ENCODE measurements at places on chromosomes 7 and 10.

DNA sequence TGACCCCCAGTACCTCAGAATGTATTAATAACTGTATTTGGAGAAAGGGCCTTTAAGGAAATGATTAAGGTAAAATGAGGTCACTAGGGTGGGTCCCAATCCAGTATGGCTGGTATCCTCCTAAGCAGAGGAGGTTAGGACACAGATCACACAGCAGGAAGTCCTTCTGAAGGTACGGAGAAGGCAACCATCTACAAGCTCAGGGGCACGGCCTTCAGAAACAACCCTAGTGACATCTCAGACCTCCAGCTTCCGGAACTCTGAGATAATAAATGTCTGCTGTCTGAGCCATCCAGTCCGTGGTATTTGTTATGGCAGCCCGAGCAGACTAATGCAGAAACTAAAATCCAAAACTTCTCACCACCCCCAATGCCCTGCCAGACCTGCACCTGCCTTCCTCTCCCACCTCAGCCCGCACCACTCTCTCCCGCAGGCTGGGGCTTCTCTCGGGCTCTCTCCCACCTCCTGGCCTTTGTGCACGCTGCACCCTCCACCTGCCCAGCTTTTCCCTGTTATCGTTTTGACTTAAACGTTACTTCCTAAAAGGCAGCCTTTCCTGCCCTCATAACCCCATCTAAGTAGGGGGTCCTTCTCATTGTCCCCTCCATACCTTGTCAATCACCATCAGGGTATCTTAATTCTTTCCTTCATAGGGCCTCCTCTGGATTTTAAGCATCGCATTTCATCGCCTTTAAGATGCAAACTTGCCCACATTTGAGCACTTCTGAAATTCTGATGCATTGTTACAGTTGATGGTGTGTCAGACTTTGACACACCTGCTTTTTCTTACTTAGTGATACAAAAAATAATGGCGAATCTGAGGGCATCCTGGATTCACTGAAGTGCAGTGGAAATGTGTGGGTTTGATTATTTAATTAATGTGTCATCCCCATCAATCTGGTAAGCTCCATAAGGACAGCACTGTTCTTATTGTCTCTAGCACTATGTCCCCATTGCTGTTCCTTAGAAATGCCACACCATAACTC, 32.2 kb upstream of the AQP1 start:
- DNase-seq, result no peak

DNA sequence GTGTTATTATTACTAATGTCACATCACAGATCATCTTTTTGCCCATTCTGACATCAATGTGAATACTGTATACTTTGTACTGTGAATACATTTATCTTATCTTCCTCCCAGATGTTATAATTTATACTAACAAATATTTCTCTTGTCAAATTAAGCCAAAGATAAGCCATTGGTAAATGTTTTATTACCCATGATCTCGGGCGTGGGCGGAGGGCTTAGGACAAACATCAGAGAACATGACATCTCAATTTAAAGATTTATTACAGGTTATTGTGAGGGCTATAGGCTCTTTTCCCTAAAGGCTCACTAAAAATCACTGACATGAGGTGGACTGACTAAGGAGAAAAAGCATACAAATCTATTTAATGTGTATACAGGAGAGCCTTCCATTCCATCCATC, 58.2 kb upstream of the DGKB start:
- no peak for DNase-seq

DNA sequence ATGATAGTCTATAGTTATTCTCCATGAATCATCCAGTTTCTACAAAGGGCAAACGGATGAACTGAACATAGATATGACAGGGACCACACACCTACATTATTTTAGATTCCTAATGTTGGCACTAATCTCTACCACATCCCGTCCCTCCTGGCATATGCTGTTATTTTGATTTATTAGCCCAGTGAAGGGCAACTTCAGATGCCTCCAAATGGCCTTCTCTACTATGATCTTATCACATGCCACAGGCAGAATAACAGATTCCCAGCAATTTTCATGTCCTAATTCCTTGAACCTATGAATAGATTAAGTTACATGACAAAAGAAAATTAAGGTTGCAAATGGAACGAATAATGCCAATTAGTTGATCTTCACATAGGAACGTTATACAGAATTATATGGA, 474.7 kb downstream of the ANKRD7 start:
- no peak for DNase-seq

DNA sequence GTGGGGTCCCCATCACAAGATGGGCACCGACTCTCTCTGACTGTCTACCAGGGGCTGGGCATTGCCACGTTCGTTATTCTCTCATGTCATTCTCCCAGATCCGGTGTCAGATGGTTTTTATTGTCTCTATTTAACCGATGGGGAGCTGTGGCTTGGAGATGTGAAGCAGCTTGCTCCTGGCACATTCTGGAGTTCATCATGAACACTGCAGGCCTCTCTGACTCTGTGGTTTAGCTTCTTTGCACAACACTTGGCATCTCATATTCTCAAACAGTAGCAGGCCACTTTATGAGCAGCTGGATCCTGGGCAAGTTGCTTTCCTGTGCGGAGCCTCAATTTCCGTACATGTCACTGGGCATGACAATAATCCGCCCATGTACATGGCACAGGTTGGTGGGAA, 119.9 kb downstream of the LRRC18 start:
- DNase-seq, result no peak

DNA sequence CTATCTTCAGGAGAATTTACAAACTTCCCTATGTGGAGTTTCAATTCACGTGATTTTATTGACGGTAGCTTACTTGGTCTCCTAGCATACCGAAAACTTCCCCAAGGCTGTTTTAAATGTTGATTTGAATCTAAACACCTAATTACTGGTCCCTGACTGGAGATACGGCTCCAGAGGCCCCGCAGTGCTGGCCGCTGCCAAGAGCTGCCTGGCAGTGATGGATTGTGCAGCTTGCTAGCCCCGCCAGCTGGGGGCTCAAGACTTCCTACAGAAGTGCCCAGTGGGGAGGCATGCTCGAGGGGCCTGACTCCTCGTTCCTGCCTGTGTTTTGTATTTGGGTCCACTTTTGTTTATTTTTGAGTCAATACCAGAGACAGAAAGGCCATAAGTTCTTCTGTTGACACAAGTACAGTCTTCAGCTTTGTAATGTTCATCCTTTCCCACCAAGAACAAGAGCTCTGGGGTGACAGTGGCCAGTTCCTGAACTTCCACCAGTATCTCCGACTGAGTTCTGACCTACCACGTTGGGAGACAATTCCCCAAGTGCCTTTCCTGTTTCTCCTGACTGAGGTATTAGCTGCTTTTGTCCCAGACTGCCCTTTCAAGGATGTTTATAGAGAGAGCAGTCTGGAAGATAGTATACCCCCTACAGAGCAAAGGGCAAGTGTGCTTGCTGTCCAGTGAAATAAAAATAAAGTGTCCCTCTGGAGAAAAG, 80.7 kb upstream of the CXCL12 start:
- no peak for DNase-seq

DNA sequence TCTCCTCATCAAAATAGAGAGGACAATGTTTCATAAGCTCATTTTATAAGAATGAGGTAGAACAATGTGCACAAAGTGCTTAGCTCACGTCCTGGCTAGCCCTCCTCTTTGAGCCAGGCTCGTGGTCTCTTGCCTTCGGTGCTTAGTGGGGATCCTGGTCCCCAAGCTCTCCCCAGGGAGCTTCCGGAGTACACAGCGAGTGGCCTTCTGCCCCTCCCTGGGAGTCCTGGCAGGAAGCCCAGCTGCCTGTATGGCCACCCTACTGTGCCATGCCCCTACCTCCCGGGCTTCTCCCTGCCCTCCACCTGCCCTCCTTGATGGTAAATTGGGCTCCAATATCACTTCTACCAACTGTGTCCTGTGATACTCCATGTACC, 868 bp downstream of the MYO1G start:
- no peak for DNase-seq

GRCh38 chr10:44424957-44425356, 40.1 kb upstream of the CXCL12 start:
- DNase-seq, result no peak

DNA sequence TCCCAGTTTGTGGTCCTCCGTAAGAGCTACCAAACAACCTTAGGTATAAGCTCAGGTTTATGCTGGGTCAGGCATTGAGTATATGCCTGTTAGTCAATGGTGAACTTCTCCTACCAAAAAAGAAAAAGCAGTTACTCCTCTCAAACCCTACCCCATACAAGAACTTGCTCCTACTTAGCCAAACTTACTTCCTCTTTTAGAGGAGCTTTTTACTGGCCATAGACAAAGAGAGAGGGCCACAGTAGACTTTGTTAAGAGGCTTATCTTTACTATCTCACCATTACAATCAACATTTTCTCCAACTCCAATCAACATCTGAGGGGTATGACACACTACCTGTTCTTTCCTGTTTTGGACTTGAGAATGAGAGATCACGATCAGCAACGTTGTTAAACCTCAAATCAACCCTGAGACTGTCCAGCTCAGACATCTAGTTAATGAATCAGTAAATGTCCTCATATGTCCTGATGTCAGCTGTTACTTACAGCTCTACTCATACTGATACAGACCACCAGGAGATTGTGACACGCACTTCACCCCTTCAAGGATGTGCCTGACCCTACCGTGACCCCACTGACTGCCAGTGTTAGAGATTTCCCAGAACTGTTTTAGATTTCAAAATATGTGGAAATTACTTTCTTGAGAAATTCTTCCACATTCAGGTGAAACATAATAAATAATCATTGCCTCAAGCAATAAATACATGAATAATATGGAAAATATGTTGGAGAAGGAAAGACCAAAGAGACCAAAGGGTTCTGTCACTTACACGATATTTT, 18.4 kb upstream of the CCDC71L start:
- DNase-seq, result no peak
